ENCODE measurements at places on chromosomes 4 and X.

GRCh38 chrX:67961516-67961915 is 417.7 kb downstream of the AR start:
- no peak for ATAC-seq

DNA sequence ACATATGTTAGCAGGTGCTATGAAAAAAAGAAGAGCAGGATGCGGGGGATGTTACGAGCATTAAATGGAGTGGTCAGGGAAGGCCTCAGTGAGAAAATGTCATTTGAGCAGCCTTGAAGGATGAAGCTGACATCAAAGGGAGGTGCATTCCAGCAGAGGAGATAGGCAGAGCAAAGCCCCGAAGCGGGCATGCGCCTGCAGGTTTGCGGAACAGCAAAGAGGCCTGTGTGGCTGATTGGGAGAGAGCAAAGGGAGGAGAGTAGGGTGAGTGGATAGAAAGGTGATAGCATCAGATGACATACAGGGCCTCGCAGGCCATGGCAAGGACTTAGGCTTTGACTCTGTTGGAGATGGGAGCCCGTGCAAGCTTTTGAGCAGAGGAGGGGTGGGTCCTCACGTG is 95.4 kb upstream of the GPR50 start:
- ATAC-seq, result peak; percentile 32

GRCh38 chr4:73528171-73528570 is 46.6 kb downstream of the AFM start:
- ATAC-seq, result no peak

DNA sequence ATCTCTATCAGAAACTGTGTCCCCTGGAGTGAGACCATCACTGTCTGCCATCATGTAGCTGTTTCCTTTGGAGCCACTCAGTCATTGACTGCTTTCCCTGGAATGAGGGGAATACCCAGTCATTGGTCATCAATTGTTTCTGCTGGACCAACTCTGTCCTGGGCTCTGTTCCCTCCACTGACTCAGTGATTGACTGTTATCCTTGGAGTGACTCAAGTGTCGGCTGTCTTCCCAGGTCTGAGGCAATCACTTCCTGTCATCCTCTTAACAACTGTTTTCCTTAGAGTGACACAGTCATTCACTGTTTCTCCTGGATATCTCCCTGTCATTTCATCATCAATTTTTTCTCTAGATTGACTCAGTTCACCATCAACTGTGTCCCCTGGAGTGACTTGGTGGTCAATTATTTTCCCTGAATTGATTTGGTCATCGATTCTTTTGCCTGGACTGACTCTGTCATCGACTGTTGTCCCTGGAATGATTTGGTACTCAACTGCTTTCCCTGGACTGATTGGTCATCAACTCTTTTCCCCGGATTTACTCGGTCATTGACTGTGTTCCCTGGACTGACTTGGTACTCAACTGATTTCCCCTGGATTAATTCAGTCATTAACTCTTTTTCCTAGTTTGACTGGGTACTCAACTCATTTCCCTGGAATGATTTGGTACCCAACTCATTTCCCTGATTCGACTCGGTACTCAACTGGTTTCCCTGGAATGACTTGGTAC is 327.9 kb upstream of the VCX start:
- ATAC-seq, result no peak
